ENCODE measurements at places on chromosomes 4 and X. TPM values are rescaled to one million over a fixed set of nuclear protein-coding genes. Genes with fewer than 3 reads are reported as not detected.

DNA sequence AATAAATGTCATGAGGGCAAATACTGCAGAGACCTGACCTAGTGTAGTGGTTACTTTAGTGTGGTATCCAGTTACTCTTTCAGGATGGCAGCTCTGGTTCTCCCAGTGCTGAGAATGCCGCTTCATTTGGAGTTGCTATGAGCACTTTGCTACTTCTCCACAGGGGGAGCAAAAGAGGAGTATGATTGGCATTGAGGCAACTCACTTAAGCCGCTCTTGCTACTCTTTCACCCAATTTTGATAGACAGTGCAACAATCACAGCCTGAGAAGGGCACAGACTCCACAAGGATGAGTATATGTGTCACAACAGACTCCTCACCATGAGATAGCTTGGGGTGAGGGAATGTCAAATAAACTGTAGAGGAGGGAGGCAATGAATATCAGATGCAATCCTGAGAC lies 81.2 kb downstream of the NPY1R start:
- DNase-seq, result no peak
- no peaks in the 10 kb centered on the region for H3K4me1 ChIP-seq
- no peak overlapping the region for H3K4me3 ChIP-seq
- H3K36me3 ChIP-seq, result no peaks in the 10 kb centered on the region

DNA sequence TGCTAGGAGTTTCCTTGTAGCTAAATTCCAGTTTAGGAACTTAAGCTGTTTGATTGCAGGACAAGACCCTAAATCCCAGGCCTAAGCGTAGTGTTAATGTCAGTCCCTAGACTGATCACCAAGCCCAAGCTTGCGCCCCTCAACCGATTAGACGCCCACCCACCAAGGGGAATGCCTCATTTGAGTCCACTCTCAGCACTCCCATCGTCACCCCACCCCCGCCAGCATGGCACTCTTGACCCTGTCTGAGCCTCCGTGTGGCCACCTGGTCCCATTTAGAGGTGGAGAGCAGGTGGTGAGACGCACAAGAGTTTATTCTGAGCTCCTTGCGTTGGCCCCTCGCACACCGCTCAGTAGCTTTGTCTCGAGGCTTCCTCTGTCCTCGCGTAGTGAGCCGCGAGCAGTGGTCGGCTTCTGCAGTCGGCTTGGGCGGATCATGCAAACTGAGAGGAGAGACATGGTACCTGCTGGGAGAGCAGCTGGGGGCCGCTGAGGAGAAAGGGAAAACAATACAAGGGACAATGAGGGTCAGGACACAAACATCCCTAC lies 48.5 kb upstream of the ZNF157 start:
- no peak overlapping the region for H3K4me3 ChIP-seq
- H3K36me3 ChIP-seq, result no peaks in the 10 kb centered on the region
- H3K4me1 ChIP-seq, result no peaks in the 10 kb centered on the region
- DNase-seq, result no peak
- no peaks in the 10 kb centered on the region for H3K27me3 ChIP-seq

- no peak overlapping the region for H3K27ac ChIP-seq
- no peak overlapping the region for H3K4me3 ChIP-seq
- no peaks in the 10 kb centered on the region for H3K36me3 ChIP-seq
- H3K4me1 ChIP-seq, result peaks cover 38% of the 10 kb centered on the region
Observed at GRCh38 chr4:88012647-88013046, 5.2 kb downstream of the PKD2 start.

DNA sequence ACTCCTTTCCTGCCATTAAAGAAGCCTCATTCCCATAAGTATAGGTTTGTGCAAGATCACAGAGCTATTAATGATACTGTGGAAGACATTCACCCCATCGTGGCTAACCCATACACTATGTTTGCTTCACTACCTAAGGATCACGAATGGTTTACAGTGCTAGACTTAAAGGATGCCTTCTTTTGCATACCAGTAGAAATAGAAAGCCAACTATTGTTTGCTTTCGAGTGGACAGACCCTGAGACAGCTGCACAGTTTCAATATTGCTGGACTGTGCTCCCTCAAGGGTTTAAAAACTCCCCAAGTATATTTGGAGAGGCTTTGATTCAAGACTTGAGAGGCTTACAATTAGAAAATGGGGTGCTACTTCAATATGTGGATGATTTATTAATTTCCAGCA lies 16.0 kb upstream of the PAPSS1 start:
- H3K4me3 ChIP-seq, result no peak overlapping the region
- no peak for DNase-seq
- no peaks in the 10 kb centered on the region for H3K27me3 ChIP-seq

The CACNA1F gene
- total RNA-seq, result not detected
